CD4-positive, alpha-beta T cell treated with Interleukin-10 for 1 hour (primary cell): ENCODE measurements at places on chromosomes 2 and 18.

DNA sequence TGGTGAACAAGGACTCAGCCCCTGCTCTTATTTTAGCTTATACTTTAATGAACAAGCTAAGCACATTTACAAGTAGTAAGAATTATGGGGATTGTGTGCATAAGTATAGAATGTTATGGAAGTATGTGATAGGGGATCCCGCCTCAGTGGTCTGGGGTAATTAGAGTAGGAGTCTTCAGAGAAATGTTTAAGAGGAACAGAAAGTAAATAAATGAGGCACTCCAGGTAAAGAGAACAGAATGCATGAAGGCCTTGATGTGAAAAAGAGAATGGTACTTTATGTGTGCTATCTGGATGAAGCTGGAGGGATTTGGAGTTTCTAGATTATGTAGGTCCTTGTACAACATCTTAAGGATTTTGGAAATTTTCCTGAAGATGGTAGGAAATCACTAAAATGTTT lies 76.6 kb downstream of the BMPR2 start:
- no peak for DNase-seq

- DNase-seq = no peak
Measured at GRCh38 chr2:111716905-111717775, 166.9 kb downstream of the ANAPC1 start.

- no peak for DNase-seq
Measured at GRCh38 chr2:132374551-132374950, 42.1 kb upstream of the GPR39 start.

GRCh38 chr18:5532066-5532465 lies 11.7 kb downstream of the EPB41L3 start:
- no peak for DNase-seq

GRCh38 chr2:162230761-162231160 lies 12.5 kb downstream of the FAP start:
- no peak for DNase-seq
